ENCODE measurements at places on chromosomes 16 and 17. TPM values are rescaled to one million over a fixed set of nuclear protein-coding genes. Genes with fewer than 3 reads are reported as not detected.

Gene DNAI2
- total RNA-seq: not detected

GRCh38 chr16:24253192-24253591 lies 2.9 kb upstream of the CACNG3 start:
- DNase-seq: peak; percentile 59

GRCh38 chr16:76490036-76490639 lies 212.9 kb downstream of the CNTNAP4 start:
- no peak for DNase-seq

Gene CDRT15
- total RNA-seq: not detected

GRCh38 chr16:69033151-69033949 lies 72.1 kb upstream of the HAS3 start:
- DNase-seq: no peak

DNA sequence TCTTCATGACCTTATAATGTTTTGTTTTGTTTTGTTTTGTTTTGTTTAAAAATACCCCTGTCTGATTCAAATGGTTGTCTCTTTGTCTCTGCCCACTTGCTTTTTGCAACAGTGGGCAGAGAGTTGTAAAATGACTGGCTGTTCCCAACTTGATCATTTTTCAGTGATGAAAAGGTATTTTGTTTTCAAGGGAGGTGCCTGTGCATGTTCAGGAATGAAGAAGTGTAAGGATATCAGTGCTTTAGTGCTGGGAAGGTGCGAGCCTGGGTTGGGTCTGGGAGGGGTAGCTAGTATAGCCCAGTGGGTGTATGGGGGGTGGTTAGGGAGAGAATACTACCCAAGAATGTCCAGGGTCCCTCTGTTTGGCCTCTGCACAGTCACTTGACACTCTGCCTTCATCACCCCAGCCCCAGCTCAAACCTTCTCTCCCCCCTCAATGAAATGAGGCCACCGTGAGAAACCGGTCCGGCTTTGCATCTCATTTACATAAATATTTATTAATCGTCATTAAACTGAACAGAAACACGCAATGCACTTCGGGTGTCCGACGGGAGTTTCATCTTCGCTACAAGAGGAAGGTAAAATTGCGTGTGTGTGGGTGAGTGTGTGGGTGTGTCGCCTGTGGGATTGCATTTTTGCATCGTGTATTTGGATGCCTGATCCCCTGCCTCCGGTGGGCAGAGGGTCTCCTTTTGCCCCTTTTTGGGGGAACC lies 4.3 kb downstream of the NEUROD2 start:
- DNase-seq: no peak

Gene EPX
- total RNA-seq: not detected

Gene KRTAP1-5
- not detected for total RNA-seq

- no peak for DNase-seq
Observed at GRCh38 chr16:10280262-10281170, 98.3 kb upstream of the GRIN2A start.

Gene MPP3
- total RNA-seq: 7.1 TPM

- DNase-seq: no peak
Observed at GRCh38 chr16:84742641-84743092, 42.9 kb downstream of the USP10 start.

GRCh38 chr17:61583242-61583641 lies 7.8 kb downstream of the NACA2 start:
- DNase-seq: no peak

Gene SPATA22
- not detected for total RNA-seq

Gene CCL8
- total RNA-seq: not detected

- no peak for DNase-seq
Observed at GRCh38 chr16:72924927-72925630, 122.8 kb downstream of the ZFHX3 start.

DNA sequence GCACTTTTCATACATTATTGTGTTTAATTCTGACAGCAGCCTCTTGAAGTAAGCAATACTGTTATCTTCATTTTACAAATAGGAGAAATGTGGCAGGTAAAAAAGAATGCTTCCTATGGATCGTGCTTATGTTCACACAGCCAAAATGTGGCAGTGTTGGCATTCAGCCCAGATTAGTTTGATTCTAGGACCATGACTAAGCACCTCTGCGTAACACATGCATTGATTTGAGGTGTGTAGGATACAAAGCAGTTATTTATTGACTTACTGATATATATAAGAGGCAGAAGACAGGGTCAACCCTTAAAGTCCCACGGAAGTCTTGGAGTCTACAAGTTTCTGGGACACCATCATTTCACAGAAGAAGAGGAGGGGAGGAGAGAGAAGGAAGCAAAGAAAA lies 1144.4 kb upstream of the GOT2 start:
- peak; percentile 2 for DNase-seq

Measured in Panc1 (cell line).